ENCODE measurements at places on chromosomes 4 and X.

- no peak for DNase-seq
Observed at GRCh38 chr4:101835121-101835904, 44.8 kb downstream of the BANK1 start.

GRCh38 chrX:2829469-2830246 lies 928 bp downstream of the GYG2 start:
- no peak for DNase-seq

GRCh38 chr4:120773641-120774040 lies 148.9 kb downstream of the PRDM5 start:
- DNase-seq = no peak

DNA sequence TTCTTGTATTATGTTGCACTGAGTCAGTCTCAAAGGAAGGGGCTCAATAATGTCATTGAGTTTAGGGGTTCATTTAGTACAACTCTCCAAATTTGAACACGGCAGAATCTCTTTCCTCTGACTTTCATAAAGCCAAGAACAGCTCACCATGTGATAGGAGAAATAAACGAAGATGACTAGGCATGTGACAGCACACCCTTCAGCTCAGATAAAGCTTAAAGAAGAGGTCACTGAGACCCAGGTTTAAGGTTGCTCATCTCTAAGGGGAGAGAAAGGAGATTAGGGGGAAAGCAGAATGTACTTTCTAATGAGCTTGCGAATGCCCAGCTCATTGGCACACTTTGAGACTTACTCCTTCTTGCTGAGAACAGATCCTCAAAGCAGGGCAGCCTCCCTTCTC lies 89.0 kb downstream of the PLAC1 start:
- no peak for DNase-seq

- no peak for DNase-seq
Observed at GRCh38 chr4:64889906-64890610, 480.8 kb upstream of the TECRL start.

- DNase-seq = no peak
Observed at GRCh38 chr4:102345795-102346100, 466 bp upstream of the SLC39A8 start.

GRCh38 chr4:110165382-110166286 lies 32.8 kb downstream of the ELOVL6 start:
- peak; percentile 39 for DNase-seq

DNA sequence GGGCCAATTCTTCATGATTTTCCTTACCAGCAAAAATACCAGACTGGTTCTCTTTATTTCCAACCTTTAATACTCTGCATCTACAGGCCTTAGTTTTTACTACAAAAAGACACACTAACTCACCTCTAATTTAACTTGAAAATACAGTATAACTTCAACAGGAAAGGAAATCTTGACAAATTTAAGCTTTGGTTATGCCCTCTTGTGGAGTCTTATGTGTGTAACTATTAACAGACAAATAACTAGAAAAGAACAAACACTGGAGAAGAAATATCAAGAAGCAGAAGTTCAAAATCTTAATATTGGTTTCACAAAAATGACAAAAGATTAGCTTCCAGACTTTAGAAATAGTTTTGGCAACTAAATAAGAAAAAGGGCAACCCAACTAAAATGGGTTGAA lies 33.0 kb downstream of the PPA2 start:
- DNase-seq = no peak
